ENCODE measurements at places on chromosomes 13 and 19.

GRCh38 chr13:45974500-45974899, 78.0 kb downstream of the ZC3H13 start:
- DNase-seq: no peak

- DNase-seq: no peak
These were observed 1.6 kb downstream of the ZNF414 start for GRCh38 chr19:8512115-8512967.

GRCh38 chr13:81388400-81388799, 1047.5 kb upstream of the SPRY2 start:
- no peak for DNase-seq

DNA sequence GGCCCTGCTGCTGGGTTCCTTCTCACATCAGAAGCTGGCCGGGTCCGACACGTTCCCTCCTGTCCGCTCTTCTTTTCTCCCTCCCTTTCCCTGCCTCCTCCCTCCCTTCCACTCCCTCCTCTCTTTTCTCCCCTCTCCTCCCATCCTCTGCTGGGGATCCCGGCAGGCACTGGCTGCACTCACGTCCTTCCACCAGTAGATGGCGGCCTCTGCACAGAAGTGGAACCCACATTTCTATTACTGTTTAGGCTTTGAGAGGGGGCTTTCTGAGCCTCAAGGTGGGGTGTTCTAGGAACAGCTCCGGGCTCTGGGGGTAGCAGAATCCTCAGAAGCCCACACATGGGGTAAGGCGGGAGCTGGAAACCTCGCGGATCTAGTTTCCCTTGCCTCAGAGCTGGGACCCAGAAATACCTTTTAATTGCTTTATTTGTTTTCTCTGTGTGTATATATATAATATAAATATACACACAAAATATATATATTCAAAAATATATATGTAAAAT, 294.2 kb downstream of the ZNF536 start:
- DNase-seq: no peak

- DNase-seq: no peak
These were observed 816 bp downstream of the CCNP start for GRCh38 chr19:40225440-40226305.

DNA sequence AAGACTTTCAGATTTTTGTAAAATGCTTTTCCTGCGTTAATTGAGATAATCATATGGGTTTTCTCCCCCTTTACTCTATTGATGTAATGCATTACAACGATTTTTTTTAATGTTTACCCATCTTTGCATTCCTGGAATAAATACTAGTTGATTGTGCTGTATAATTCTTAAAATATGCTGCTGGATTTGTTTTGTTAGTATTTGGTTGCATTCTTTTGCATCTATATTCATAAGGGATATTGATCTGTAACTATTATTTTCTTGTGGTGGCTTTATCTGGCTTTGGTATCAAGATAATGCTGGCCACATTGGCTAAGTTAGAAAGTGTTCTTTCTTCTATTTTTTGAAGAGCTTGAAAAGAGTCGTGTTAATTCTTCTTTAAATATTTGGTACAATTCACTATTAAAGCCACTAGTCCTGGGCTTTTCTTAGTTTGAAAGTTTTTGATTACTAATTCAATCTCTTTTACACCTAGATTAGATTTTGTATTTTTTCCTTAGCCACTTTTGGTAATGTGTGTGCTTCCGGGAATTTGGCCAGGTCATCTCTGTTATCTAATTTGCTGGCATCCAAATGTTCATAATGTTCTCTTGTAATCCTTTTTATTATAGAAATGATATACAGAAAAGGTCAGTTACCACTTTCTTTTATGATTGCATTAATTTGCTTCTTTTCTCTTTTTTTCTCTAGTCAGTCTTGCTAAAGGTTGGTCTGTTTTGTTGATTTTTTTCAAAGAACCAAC, 29.8 kb downstream of the KL start:
- no peak for DNase-seq

DNA sequence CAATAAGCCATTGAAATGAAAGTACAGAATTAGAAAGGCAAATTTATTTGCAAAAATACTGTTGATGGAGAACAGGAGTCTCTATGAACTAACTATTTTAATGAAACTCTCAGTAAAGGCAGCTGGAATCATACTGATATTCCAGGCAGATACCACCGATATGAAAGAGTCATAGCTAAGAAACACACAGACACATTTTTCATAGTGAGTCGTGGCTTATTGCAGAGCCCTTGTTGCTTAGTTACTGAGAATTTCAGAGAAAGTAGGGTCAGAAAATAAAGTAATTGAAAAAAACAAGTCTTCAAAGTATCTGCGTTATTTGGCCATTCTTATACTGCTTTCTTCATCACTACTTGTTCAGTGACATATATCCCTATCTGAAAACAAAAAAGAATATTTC, 1890.9 kb downstream of the PCDH9 start:
- no peak for DNase-seq

DNA sequence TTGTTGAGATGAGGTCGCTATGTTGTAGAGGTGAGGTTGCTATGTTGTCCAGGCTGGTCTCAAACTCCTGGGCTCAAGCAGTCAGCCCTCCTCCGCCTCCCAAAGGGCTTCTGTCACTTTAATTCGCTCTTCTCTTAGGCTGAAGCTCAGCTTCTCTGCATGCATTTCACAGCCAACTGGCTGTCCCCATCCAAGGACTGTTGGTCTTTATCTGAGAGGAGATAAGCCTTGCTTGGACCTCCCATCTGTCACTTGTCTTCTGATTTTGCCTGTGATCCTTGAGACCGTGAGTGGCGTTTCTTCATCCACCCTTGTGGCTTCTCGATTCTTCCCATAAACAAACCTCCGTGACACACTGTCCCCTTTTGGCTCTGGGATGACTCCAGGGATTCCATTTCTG, 24.4 kb downstream of the CERS1 start:
- no peak for DNase-seq

GRCh38 chr19:39187552-39187943, 9.2 kb upstream of the NCCRP1 start:
- no peak for DNase-seq

GRCh38 chr13:109331898-109332297, 454.5 kb downstream of the IRS2 start:
- no peak for DNase-seq
